ENCODE measurements at places on chromosomes 2 and 18. TPM values are rescaled to one million over a fixed set of nuclear protein-coding genes. Genes with fewer than 3 reads are reported as not detected.

The CENPA gene
- polyA plus RNA-seq: 3.5 TPM

The IL1RN gene
- polyA plus RNA-seq: 0.49 TPM

DNA sequence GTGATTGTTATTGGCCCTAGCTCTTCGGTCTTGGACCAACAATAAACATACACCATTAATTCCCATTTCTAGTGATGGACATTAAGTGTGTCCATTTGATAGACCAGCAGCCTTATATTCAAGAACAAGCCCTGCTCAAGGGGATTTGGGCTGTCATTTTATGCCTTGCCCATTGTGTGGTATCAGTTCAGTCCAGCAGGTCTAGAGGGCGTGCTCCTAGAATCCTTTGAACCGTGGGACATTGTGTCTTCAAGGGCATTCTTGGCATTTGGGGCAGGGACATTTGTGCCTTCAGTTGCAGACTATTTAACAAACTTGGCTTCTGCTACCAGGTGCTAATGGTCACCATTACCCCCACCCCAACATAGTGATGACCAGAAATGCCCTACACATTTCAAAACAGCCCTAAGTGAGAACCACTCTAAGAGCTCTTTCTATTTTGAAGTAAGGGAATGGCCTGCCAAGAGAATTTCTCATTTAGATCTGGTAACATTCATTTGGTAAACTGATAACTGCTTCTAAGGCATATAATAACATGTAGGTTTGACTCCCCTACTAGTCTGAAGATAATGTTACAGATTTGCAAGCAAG is 284.7 kb downstream of the ALPK2 start:
- DNase-seq: no peak

DNA sequence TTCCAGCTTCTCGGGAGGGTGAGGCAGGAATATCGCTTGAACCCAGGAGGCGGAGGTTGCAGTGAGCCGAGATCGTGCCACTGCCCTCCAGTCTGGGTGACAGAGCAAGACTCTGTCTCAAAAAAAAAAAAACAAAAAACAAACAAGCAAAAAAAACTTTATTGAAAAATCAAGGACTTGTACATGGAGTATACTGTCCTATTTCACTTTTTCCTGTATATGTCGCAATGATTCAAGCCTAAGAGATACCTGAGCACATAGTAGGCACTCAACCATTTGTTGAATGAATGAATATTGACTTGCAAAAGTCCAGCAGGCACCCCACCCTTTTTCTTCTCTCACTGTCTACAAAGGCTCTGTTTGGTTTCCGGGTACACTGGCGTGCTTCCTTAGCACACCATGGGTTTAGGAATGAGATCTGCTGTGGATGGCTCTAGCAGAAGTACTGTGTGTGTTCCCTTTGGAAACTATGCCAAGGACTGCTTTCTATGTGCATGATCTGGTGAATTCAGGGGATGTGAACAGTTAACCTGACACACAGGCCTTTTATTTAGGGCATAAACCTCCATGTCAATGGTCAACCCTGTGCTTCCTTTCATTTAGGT is 6.1 kb downstream of the APCDD1 start:
- no peak for DNase-seq

DNA sequence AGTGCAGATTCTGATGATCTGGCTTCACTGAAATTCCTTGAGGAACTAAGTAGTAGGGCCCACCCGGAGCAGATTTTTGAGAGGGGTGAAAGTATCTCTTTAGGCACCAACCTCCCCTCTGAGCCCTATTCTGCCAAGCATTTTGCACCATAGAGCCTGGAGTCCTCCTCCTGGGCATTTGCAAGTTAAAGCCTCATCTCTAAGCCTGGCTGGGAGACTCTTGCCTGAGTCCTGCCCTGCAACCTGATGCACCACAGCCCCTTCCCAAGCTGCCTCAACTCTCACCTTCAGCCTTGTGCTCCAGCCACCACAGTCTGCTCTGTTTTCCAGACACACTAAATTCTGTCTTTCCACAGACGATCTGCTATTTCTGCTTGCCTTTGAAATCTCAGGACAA is 79.6 kb upstream of the PKDCC start:
- DNase-seq: no peak

Data from forelimb muscle (tissue), 1 donor.